ENCODE measurements at places on chromosomes 16 and 17.

GRCh38 chr16:68826652-68827051 is 16.7 kb upstream of the TANGO6 start:
- no peak for DNase-seq

- DNase-seq: no peak
Measured at GRCh38 chr17:6065351-6065750, 4.8 kb upstream of the WSCD1 start.

- peak; percentile 97 for DNase-seq
Measured at GRCh38 chr16:27326738-27327585, 13.2 kb downstream of the IL4R start.

DNA sequence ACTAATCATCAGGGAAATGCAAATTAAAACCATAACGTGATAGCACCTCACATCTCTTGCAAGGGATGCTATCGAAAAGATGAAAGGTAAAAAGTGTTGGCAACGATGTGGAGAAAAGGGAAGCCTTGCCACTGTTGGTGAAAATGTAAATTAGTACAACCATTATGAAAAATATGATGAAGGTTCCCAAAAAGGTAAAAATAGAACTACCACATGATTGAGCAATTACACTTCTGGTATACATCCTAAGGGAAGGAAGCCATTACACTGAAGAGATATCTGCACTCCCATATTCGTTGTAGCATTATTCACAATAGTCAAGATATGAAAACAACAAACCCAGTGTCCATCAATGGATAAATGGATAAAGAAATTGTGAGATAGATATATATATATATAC is 21.5 kb downstream of the ABCA10 start:
- DNase-seq: no peak

- no peak for DNase-seq
Measured at GRCh38 chr17:56598466-56598865, 5.0 kb downstream of the NOG start.

DNA sequence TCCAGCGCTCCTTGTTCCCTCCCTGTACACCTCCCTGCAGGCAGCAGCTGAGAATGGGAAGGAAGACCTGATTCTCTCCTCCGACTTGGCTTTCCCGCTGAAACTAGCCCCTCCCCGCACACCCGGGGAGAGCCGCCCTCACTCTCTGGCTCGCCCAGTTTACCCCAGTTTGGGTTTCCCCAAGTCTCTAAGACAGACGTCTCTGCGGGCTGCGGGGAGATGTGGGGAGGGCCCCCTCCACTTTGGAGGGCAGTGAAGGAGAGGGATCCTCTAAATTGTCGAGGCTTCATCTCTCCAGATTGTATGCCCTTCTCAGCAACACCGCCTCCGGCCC is 797 bp downstream of the GRB7 start:
- DNase-seq: no peak

DNA sequence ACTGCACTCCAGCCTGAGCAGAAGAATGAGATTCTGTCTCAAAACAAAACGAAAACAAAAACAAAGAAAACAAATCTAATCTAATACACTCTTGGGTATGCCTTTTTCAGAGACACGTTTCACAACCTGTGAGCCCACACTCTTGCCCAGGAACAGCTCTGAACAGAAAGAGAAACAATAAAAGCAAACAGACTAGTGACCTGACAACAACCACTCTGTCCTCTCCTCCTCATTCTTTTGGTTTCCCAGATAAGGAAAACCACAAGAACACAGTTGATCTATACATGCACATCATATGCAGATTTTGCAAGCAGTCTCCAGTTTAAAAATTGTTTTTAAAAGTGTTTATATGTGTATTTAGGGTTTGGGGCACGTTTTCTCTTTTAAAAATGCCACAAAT is 1.3 kb downstream of the MKS1 start:
- DNase-seq: no peak

DNA sequence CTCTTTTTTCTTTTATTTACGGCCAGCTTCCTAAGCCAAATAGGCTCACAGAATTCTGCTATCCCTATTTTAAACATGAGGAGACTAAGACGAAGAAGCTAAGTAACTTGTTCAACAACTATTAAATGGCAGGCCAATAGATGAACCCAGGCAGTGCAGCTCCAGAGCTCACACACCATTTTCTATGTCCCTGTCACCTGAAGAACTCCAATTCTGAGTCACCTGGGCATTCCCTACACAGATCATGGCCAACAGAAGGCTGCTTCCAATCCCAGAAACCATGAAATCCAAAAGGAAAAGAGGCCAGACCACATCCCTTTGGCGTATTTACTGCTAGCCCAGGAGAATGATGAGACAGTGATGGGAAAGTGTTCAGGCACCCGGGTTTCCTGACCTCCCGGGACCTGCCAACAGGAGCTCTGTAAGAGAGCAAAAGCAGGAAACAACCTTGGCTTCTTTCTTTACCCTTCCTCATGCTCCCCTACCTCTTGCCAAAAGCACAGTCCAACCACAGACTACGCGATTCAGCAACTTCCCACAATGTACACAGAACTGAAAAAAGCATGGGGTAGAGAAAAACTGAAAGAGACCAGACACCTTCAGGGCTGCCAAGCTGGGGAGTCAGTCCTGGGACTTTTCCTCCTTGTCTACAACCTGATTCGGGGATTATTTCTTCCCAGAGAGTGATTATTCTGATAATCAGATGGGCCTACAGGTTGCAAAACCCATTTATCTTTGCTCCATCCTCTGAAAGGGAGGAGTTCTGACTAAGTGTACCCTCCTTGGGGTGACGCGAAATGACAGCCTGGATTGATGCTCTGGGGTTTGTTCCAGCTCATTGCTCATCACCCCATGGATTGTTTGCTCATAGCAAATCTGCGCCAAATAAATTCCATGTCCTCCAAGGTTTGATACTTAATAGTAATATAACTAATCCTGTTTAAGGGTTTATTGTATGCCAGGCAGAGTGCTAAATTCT is 47.8 kb upstream of the HAS3 start:
- peak; percentile 50 for DNase-seq

DNA sequence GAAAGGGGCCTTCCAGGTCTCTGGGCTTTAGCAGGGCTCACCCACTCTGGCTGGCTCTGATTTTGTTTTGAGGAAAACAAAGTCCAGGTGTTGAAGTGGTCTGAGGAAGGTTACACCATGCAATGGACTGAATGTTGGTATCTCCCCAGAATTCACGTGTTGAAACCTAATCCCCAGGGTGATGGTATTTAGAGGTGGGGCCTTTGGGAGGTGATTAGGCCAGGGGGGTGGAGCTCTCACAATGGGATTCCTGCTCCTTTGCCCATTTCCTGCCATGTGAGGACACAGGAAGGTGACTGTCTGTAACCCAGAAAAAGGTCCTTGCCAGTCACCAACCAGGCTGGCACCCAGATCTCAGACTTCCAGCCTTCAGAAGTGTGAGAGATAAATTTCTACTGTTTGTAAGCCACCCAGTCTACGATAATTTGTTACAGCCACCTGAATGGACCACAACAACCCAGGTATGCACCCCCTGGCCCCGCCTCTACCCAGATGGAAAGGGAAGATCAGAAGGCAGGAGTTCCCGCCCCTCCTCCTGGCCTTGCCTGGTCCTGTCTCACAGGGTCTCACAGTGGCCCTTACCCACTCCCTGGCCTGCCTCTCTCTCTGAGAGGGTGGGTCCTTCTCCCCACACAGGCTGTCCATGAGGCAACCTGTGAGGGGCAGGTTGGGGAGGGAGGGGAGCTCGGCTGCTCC is 32.0 kb downstream of the LRRC75A start:
- DNase-seq: no peak

DNA sequence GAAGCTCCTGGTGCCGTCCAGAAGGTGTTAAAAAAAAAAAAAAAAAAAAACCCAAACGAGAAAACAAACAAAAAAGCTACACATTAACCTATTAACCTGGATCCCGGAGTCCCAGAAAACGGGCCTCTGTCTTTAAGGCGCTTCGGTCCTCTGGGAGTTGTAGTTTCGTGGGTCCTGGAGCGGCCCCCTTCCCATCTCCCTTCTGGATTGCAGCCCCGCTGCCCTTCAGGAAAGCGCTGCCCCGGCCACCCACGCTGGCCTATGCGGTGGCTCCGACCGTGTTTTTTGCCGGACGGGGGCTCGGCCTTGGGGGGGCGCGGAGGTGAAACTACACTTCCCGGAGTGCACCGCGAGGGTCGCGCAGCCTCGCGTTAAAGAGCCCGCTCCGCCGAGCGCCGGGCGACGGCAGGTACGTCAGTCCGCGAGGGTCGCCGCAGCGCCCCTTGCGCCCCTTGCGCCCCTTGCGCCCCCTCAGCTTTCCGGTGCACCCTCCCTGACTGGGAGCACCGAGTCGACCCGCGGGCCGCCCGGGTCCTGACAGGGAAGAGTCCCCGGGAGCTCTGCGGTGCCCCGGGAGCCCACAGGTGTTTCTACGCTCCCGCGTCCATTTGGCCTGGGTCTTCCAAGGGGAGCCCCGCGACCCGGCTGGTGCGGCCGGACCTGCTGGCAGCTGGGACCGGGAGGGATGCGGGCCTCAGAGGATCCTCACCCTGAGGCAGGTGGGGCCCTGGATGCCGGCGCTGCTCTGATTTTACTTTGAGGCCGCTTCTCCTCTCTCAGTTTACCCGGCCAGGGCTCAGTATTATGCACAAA is at the start of gene FCSK:
Gene FCSK, plus strand, starts transcription at position 374 of the 813 bp plus-strand sequence. CDS start 8,596 bp downstream, outside the sequence.
- DNase-seq: peak; percentile 77

- no peak for DNase-seq
Measured at GRCh38 chr16:3065742-3066439, 451 bp downstream of the IL32 start.

DNA sequence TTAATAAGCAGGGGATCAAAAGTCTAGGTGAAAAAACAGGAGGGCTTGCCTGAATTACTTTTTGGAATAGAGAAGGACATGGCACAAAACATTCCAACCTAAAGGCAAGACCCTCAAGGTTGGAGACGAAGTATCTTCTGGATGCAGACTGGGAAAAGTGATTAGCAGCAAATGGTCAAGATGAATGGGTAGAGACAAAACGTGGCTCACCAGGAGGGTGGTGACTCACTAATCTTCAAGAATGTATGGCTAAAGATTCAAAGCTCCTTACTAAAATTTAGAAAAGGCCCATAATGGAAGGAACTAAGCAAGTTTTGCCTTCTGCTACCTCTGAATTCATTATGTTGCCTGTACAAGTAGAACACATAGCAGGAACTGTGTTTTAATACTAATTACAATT is 469.5 kb upstream of the RBFOX1 start:
- DNase-seq: no peak

DNA sequence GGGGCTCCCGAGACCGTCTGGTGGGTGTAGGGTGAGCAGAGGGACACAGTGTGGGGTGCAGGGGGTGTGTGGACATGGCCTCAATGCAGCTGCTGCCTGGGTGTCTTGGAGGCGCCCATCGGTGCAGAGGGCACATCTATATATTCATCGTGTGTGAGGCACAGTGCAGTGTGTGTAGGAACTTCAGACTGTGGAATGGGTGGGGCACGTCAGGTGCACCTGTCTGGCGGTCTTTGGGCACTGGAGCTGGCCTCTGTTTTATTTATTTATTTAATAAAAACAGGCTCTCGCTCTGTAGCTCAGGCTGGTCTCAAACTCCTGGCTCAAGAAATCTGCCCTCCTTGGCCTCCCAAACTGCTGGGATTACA is 16.8 kb downstream of the LASP1 start:
- no peak for DNase-seq

- peak; percentile 77 for DNase-seq
Measured at GRCh38 chr17:13420878-13421277, 180.9 kb downstream of the HS3ST3A1 start.

DNA sequence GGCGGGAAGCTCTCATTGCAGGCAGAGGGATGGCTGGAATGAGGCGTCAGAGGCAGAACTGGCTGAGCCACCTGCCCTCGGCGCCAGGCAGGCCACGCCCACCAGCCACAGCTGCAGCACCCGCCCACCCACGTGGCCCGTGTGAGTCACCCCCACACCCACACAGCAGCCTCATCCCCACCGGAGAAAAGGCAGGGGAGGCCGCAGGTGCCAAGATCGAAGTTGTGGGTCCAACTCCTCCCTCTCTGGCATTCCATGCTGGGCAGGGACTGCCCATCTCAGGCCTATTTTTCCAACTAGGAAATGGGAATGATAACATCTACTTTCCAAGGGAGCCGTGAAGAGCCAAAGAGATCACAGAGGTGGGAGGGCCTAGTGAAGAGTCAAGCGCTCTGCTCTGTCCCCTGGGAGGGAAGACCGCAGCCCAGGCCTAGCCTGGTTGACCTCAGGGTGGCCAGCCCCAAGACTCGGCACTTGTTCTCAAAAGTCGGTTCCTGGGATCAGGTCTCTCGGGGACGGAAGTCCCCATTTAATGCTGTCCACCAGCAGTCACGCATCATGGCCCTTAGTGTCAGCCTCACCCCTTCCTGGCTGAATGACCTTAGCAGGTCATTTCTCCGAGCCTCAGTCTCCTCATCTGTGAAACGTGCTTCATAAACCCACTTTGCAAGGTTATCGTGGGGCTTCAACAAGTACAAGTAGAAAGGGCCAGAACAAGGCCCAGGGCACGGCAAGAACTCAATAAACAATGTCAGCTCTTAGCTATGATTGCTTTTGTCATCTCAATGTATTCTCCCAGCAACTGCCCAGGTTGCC is at the start of gene TRPV3:
Gene TRPV3, minus strand, starts transcription at position 45 of the 816 bp plus-strand sequence. CDS start 2,962 bp downstream, outside the sequence.
- no peak for DNase-seq

GRCh38 chr17:77687921-77688320 is 270.6 kb upstream of the TNRC6C start:
- DNase-seq: no peak

GRCh38 chr16:87978127-87978526 is 26.9 kb downstream of the BANP start:
- DNase-seq: no peak

- DNase-seq: peak; percentile 30
Measured at GRCh38 chr17:43713494-43714162, 45.0 kb downstream of the SOST start.

DNA sequence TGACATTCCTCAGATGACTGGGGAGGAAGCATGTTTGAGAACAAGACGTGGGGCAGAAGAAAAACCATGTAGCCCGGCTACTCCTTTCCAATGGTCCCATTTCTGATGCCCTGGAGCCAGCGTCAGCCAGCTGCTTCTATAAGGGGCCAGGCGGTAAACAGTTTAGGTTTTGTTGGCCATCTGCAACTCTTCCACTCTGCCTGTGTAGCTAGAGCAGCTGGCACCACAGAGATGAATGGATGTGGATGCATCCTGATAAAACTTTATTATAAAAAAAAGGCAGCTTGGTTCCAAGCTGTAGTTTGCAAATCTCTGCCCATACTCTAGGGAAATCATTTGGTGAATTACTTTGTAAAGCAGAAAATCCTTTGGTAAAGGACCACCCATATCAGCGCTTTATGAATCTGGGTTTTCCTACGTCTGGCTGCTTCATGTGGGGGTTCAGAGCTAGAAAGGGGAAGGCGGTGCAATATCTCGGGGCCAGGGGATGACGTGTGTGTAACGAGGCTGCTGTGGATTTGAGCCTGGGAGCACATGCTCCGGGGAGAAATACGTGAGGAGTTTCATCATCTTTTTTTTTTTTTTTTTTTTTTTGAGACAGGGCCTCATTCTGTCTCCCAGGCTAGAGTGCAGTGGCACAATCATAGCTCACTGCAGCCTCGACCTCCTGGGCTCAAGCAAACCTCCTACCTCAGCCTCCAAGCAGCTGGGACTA is 3.4 kb upstream of the SRL start:
- no peak for DNase-seq

Measured in NB4 (cell line).